T follicular helper cell (primary cell): ENCODE measurements at places on chromosomes 7 and 10.

DNA sequence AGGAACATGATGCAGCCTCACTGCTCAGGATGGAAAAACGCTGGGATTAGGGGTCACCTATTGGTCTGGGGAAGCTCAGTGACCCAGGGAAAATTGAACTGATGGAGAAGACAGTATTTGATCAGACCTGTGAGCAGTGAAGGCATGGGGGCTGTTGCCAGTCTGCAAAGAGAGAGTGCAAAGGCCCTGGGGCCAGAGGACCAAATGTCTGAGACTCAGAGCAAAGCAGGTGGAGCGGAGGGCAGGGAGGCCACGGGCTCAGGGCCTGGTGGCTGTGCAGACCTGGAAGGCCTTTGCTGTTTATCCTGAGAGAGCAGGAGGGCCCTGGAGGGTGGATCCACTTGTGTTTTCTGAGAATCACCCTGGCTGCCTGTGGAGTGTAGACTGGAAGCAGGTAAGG, 67.1 kb downstream of the INPP5A start:
- DNase-seq = no peak

DNA sequence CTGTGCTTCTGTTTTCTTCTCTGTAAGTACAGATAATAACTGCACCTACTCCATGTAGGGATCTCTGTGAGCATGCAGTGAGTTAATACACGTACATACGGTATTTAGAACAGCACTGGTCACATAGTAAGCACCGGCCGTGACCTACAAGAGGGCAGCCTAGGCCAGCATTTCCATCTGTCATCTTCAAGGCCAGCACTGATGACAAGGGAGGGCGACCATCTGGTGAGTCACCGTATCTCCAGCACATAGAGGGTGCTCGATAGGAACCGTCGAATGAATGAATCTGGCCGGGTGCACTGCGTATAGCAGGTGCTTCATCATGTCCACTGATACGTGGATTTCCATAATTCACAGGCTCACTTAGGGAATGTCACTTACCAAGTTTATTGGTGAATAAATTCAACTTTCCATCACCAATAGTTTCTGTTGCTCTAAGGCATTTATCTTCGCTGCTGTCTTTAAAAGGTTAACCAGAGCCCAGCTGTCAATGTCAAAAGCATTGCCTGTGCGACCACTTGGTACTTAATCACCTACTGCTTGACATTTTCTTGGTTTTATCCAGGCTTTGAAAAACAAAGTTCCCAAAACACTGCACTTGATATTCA, 8.3 kb downstream of the NOD1 start:
- no peak for DNase-seq

- no peak for DNase-seq
These were observed 399.3 kb downstream of the PPP1R3A start for GRCh38 chr7:113519472-113519871.

GRCh38 chr7:132730105-132730504, 153.8 kb upstream of the PLXNA4 start:
- DNase-seq = no peak

DNA sequence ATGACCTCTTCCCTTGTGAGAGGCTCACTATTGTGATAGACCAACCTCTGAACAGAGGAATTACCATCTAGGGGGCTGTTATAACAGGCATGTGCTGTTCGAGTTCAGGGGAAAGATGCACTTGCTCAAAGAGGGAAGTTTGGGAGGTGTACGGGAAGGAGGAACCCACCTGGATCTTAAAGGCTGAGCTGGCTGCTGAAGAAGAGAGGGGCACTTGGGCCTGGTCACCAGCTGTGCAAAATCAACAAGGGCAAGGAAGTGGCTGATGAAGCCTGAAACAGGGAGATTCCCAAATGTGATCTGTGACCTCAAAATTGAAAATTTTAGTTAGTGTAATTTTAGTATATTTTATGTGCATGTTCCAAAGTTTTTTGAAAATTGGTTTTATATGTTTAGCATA, 407.2 kb downstream of the AUTS2 start:
- DNase-seq = no peak

GRCh38 chr10:16949816-16950215, 132.6 kb upstream of the RSU1 start:
- DNase-seq = no peak

DNA sequence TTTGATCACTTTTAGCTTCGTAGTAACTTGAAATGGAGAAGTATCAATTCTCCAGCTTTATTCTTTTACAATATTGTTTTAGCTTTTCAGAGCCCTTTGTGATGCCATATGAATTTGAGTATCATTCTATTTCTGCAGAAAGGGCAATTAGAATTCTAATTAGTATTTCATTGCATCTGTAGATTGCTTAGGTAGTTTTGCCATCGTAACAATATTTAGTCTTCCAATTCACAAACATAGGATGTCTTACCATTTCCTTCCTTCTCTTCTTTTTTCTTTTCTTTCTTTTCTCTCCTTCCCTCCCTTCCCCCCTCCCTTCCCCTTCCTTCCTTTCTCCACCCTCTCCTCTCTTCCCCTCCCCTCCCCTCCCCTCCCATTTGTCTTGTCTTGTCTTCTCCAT, 105.0 kb downstream of the MAPK8 start:
- DNase-seq = no peak

GRCh38 chr7:158881731-158882130, 25.4 kb downstream of the DYNC2I1 start:
- DNase-seq = no peak

DNA sequence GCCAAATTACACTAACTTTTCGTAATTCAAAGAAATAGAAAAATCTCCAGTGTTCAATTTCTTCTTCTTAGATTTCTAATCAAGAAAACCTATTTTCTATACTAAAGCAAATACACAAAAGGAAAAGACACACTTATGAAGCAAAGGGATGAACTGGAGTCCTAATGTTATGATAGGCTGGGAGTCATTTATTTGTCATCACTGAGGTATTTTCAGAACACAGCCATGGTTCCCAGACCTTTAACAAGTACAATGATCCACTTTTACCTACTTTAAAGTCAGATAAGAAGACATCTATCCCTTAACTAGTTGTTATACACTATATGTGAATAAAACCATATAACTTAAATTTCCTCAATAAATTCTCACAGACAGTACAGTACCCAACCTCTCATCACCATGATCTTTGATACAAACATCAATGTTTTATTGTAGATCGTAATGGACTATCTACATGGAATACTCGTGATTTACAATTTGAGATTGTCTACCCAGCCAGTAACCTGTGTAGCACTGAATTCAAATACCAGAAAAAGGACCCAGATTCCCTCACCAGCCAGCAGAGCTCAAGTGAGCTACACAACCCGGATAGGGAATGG, 12.5 kb downstream of the ASNS start:
- no peak for DNase-seq

- no peak for DNase-seq
These were observed 557.8 kb downstream of the AUTS2 start for GRCh38 chr7:70156057-70156456.

DNA sequence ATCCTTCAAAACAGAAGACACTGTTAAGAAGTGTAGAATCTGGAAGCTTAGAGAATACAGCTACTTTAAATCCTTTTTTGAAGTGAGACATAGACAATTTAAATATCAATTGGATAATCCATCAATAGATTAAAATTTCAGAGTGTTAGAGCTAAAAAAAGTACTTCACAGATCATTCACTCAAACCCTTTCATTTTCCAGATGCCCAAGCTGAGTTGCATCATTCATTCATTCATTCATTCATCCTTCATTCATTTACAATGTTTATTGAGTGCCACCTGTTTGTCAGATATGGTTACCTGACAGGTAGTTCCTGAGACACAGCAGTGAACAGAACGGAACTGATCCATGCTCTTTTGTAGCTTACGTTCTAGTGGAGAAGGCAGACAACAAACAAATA, 290.7 kb upstream of the MTPN start:
- no peak for DNase-seq

- no peak for DNase-seq
These were observed 544.3 kb downstream of the TCERG1L start for GRCh38 chr10:130767116-130767730.

DNA sequence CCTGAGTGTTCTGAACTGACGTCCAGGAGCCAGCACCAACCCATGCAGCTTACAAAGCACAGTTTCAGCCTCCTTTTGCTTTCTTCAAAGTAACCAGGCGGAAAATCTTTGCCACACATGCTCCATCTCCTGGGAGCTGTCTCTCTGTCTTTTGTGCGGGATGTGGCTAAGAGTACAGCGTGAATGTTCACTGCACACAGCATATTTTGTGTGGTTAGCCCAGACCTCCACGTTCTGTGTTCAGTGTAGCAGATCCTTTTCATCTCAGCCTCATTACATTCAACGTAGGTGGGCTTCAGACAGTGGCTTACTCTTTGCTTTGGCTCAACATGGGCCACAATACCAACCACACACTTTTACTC, 200.8 kb downstream of the TNS3 start:
- DNase-seq = no peak

GRCh38 chr7:71424166-71425035, 292.5 kb downstream of the GALNT17 start:
- DNase-seq = no peak

GRCh38 chr10:4151466-4151865, 366.5 kb upstream of the KLF6 start:
- DNase-seq = no peak

GRCh38 chr7:119712886-119713462, 560.0 kb upstream of the KCND2 start:
- no peak for DNase-seq

GRCh38 chr10:119319161-119319919, 112.0 kb downstream of the GRK5 start:
- no peak for DNase-seq

- no peak for DNase-seq
These were observed 155.7 kb downstream of the TCERG1L start for GRCh38 chr10:131155876-131156230.

DNA sequence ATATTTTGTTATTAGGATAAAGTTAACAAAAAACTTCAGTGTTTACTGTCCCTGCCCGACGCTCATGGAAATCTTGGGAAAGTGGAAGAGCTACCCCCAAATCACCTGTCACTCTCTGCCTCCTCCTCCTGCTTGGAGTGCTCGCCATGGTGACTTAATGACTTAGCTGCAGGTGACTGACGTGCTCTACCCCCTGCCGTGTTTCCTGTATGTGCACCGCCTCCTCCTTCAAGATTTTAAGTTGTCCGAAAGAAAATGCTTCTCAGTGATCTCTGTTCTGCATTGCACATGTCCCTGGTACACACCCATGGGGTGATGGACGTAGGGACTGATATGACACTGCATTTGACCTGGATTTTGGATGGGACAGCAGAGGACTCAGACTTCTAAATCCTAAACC, 338.8 kb upstream of the SHH start:
- DNase-seq = no peak

DNA sequence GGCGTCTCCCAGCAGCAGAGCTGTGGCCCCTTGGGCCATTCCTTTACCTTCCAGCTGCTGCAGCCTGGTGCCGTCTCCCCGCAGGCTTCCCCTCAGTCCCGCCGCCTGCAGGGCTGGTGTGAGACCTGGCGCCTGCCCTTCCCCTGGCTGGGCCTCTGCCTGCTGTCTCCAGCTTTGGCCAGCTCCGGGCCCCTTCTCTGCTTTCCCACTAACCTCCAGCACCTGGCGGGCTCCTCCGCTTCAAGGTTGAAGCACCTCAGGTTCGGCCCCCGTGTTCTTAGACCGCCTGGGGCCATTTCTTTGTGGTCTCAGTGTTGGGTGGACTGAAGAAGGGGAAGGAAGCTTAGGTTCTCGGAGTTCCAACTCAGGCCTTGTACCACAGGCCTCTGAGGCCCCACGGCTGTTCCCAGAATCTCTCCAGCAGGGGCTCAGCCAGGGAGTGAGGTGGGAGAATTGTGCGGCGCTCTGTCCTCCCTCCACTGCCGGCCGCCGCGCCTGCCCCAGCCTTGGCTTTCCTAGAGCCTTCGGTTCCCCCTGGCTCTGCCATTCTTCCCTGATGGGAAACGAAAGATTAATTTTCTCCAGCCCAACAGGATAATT, 30.3 kb downstream of the GBX1 start:
- no peak for DNase-seq

DNA sequence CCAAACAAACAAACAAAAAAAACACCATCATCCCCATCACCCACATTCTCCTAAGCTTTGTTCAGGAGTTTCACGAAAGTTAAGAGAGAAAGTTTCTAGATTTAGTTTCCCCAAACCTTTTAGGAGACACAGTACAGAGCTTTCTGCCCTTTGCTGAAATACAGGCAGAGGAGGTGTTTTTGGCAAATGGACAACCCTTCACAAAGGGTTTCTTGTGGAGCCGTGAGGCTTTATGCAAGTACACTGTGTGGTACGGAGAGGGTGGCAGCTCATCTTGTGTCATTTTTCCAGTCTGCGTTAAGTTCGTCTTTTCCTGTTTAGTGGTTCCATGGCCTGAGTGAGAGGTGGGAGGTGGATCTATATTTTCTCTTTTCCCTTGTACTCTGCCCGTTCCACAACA, 215.5 kb upstream of the PRKCQ start:
- DNase-seq = no peak

DNA sequence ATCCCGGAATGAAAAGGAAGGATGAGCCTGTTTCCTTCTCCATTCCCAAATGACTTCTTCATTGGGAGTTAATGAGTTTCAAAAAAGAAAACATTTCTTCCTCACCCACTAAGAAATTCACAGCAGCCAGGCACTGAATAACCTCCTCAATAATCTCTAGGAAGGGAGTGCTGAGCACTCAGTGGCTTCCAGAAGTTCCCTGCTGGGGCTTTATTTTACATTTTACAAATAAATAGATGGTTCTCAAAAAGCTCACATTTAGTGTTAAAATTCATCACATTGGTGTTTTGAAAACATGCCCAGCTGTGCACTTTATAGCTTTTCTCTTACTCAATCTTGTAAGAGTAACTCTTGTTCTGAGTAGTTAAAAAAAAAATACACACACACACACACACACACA, 148.9 kb upstream of the PFKP start:
- no peak for DNase-seq
